ENCODE measurements at places on chromosomes 7 and 10. TPM values are rescaled to one million over a fixed set of nuclear protein-coding genes. Genes with fewer than 3 reads are reported as not detected.
A peak's percentile ranks its signal among the peaks of the same experiment; 100 is the strongest.

- DNase-seq: no peak
Measured at GRCh38 chr7:44583146-44583865, 1.3 kb upstream of the TMED4 start.

GRCh38 chr10:83301732-83302131 is 837.6 kb upstream of the GHITM start:
- DNase-seq: no peak

GRCh38 chr10:101244321-101245050 is 15.2 kb upstream of the LBX1 start:
- DNase-seq: no peak

DNA sequence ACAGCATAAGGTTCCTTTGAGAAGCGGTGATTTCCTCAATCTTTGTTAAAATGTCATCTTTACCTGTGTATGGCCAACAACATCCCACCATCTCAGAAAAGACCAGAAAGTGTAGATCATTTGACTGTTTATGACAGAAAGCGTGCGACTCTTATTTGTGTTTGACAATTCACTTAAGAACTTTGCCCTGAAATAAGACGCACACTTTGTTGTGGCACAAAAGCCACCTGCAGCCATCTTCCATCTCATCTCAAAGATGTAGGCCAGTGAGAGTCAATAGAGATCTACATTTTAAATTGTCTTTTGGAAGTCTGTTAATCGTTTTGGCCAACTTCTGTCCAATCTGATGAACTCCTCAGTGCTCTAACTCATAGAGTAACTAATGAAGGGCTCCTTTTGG is 114.0 kb downstream of the CALN1 start:
- DNase-seq: no peak

DNA sequence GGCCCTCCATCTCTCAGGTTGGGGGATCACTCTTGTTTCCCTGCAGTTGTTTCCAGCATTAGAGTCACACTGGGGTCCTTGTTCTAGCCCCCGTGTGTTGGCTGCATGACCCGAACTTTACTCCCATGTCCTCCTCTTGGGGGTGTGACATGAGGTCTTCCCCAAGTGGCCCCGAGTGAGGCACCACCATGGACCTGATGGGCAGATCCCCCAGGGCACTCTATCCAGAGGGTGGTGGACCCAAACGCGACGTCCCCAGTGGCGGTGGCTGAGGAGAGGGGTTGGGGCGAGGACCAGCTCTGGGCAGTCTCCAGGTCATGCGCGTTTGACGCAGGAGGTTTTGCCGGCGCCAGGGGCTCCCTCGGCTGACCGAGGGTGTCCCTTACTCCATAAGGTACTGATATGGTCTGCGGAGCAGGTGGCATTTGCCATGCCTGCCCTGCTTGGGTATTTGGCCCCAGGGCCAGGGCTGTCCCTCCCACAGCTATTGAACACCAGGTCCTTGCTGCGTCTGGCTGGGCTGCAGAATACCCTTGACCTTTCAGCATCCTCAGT is 131.9 kb downstream of the LHPP start:
- DNase-seq: no peak

DNA sequence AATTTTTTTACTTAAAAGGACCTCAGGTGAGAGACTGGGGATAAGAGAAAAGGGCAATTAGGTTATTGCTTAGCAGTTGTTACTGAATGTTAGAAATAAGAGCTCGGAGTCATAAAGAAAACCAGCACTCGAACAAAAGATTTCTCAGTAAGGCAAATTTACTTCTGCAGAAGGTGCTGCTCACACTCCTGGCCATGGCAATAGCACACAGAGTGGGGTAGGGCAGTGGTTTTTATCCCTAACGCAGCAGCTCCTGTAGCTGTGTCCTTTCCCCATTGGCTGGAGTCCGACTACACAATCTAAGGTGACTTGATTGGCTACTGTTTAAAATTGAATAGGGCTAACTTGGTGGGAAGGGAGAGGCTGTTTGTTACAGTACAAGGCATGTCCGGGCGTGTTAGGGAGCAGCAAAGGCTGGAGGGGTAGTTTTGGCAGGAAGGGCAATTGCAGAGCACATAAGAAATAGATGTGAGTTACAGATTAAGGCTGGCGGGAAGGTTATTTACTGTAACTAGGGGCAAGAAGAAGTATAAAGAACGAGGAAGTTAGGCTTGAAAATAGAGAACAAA is 112.1 kb downstream of the AKR1D1 start:
- no peak for DNase-seq

GRCh38 chr7:47489624-47490023 is 92.3 kb downstream of the TNS3 start:
- DNase-seq: no peak

- no peak for DNase-seq
Measured at GRCh38 chr10:84938117-84938905, 609.9 kb downstream of the CCSER2 start.

DNA sequence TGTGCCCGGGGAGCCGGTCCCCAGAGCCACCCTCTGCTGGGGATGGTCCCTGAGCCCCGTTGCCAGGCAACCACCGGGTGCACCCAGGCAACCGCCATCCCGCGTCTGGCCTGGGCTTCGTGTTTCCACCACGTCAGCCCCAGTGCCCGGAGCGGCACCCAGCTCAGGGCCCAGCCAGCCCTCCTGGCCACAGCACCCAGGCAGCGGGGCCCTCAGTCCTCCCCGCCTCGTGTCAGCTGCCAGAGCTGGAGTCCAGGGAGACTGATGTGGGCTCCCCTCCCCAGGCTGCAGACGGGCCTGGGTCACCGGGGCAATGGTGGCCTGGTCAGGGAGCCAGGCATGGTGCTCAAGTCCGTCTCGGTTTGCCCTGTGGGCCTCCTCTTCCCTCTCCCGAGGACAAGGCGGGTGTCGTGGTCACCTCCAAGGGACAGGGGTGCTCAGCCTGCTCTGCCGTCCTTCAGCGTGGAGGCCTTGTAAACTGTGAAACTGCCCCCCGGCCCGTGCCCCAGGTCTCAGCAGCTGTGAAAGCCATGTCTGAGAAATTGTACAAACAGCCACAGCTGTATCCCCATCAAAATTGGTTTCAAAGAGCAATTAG is 72.5 kb downstream of the MICALL2 start:
- no peak for DNase-seq

DNA sequence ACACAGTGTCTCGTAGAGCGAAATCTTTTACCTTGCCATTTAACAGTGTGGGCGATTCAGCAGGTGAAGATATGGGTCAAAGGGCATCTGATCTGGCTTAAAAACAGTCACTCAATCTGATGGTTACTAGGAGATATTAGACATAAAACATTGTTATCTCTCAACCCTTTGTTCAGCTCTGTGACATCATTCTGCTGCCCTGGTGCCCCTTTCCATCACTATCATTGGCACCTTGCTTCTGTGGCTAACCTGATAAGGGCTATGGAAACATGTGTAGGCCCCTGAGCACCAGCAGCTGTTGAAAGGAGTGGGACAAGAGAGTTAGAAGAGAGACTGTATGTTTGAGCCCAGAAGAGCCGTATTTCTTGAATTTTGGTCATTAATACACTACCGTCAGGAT is 650.3 kb downstream of the PHTF2 start:
- no peak for DNase-seq

DNA sequence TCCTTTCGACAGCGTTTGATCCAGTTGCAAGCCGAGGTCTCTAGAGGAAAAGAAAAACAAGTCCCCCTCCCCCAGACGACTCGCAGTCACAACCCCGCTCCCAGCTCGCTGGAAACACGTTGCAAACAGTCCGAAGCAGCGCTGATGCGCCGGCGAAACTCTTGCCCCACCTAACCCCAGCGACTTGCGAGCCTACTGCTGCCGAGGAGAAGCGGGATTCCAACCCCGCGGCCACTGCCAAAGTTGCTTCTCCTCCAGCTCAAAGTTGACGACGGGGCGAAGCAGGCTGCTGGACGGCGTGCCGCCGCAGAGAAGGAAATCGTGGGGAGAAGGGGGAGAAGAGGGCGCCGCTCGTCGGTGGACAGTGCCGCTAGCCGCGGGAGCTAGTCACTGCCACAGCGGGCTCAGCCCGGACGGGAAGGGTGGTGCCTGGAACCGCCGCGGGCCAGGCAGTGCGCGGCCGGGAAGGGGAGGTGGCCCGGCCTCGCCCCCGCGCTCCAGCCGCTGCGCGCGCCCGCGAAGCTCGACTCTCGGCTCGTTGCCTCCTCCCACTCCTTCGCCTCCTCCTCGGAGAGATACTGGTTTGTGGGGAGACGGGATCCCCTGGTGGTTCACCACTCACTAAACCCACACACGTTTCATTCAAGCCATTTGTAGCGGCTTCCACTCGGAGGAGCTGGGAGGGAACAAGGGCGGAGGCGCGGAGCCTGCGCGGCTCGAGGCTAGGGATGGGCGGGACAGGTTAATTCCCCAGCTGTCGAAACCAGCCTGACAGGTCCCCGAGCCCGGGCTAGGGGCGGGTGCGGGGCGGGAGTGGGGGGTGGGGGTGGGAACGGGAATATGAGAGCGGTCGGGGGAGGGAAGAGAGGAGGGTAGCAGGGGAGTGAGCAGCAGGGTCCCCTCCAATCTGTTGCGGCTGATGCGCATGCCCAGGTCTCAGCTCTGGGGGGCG is at the start of gene GPR37:
TSS of gene GPR37 (minus strand) at position 392 of the 952 bp plus-strand sequence. CDS start 816 bp downstream, outside the sequence.
- DNase-seq: peak; percentile 74

GRCh38 chr7:101558742-101559325 is 70.3 kb downstream of the MYL10 start:
- DNase-seq: no peak

DNA sequence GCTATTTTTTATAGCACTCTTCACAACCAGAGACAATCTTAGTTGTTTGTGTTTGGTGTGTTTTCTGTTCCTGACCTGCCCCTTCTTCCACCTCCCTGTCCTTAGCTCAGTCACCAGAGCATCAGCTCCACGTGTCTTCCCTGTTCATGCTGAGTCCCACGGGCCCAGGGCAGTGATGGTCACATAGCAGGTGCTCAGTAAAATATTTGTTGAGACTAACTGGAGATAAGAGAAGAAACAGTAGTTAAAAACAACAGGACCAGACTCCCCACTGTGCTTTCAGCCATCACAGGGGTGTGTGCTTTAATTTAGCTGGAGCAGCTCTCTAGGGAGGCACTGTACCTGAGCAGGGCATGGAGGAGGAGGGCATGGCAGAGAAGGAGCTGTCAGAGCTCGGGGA is 307.3 kb upstream of the ZNF32 start:
- DNase-seq: no peak

GRCh38 chr7:151361193-151361959 is 19.8 kb downstream of the NUB1 start:
- no peak for DNase-seq

DNA sequence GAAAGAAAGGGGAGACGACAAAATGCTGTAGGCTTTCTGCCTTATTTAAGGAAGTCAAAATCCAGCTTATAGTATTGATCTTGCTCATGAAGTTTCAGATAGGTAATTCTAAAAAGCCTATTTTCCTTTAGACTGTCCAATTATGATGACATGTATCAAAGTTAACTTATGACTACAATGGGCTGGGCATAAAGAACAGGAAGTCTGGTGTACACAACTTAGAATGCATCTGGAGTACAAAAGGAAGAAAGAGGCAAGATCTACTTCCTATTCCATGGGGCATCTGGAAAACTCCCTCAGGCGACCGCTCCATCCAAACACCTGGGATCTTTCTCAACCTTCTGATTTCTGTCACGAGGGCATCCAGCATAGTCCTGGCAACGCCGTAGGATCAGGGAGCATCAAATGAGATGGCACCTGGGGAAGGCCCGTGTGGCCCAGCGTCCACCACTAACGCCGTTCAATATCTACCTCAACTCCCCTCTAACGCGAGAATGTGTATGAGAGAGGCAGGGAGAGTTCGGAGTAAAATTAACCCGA is 512 bp downstream of the FAM24B start:
- DNase-seq: no peak

- no peak for DNase-seq
Measured at GRCh38 chr7:721619-722248, 4.8 kb upstream of the DNAAF5 start.

DNA sequence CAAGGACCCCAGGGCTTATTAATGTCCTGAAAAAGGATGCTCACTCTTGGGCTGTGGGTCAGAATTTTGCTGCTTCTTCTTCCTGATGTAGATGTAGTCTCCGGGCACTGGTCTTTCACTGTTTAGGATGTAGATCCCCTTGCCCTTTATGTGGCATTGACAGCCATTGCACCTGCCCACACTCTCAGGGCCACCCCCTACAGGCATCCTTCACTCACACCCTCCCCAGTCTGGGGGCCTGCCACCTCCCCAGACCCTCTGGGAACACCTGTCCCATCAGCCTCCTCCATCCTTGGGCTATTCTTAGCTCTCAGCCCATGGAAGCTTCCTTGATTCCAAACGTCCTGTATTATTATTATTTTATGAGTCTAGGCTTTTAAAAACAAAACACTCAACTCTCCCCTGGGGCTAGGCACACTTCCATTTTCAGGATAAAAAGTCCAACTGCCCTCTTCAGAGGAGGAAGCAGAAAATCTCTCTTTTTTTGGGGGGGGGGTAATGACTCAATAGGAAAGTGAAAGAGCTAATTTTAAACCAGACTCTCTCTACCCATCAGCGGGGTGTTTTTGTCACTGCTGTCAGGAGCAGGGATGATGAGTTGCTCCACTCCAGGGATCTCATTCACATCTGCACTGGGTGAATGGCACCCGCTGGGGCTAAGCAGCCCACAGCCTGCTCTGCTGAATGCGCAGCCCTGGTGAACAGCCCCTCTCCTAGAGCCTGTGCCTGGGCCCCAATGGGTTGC is 11.5 kb upstream of the KLRG2 start:
- DNase-seq: no peak

- DNase-seq: peak; percentile 61
Measured at GRCh38 chr7:116258734-116259133, 48.4 kb downstream of the TES start.

- no peak for DNase-seq
Measured at GRCh38 chr10:93462881-93463280, 19.3 kb downstream of the MYOF start.

DNA sequence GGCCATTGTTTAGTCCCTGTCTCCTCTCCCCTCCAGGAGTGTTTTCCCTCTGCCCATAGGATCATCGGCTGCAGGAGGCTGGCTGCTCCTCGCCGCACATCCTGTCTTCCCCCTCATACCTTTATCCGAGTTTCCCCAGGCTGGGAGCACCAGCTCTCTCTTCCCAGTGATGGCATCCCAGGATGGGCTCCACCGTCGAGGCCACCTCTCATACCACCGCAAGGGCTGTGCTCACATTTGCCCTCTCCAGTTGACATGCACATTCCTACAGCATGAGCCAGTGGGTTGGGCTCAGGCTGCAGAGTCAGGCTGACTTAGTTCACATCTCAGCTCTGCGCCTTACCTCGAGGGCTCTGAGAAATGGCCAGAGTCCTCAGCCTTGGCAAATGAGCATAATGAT is 12.1 kb downstream of the HKDC1 start:
- DNase-seq: no peak

DNA sequence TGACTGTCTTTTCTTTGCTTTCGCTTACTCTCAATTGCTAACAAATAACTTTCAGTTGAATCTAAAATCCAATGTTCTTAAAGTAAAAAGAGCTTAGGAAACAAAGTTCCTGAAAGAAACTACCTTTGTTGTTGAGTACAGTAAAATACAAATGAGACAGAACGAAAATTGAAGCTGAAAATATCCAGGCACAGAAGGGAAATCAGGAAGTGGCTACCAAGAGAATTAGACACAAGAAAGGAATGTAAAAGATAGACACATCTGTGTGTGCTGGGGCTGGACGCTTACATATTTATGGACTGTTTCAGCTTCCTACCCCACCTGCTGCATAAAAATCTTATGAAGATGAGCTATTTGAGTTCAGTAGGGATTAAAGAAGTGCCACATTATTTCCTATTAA is 161.7 kb upstream of the PLXDC2 start:
- DNase-seq: no peak

The NEUROD6 gene
- not detected for polyA plus RNA-seq

The PAPSS2 gene
- 55.2 TPM for polyA plus RNA-seq

The NUTM2D gene
- polyA plus RNA-seq: 7.6 TPM

The WAPL gene
- 43.5 TPM for polyA plus RNA-seq
